ENCODE measurements at places on chromosomes 6 and 20.

DNA sequence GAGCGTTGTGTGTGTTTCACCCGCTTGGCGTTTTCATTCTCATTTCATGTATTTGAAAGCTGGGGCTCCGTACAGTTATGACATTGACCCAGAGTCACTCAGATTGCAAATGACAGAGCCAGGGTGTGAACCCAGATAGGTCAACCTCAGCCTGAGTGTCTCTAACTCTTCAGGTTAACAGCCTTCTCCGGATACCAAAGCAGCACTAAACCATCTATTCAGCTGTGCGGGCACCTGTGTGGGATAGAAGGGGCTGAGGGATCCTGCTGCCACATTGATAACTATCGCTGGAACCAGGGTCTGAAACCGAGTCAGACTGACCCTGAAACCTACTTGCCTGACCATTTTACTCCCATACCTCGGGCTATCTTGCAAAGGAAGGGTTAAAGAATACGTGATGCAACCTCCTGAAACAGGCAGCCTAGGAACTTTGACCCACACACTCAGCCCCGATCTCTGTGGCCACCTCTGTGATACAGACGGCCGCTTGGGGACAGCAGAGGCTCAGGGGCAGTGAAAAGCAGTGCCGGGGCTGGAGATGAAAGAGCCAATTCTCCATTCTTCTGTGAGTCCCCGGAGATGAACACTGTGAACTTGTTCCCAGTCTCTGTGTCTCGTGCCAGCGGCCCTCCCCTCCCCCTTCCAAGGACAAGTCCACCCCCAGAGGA is 233.5 kb upstream of the QKI start:
- peak; percentile 88 for DNase-seq

GRCh38 chr6:96675597-96675996 is 112.7 kb downstream of the FHL5 start:
- no peak for DNase-seq

DNA sequence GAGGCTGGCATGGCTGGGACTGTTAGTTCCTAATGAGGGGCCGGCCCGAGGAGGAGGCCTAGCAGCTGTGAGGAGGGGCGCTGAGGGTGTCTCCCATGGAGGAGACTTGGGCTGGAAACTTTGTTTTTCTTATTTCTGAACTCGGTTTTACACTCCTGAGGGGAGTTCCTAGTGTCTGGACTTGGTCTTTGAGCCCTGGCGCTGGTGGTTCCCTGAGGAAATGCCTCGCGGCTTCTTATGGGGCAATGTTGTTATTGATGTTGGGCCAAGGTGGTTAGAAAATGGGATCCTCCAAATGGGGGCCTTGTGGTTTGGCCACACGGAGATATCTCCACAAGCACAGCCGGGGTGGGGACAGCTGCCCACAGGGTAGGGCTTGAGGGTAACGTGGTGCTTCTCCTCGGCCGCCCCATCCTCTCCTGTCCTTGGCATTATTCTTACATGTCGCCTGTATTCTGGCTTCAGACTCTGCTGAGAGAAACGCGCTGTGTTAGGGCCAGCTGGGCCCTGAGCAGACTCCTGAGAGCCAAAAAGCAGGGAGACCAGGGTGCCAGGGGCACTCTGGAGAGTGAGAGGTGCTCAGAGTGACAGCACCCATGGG is 136.9 kb downstream of the FOXO3 start:
- no peak for DNase-seq

GRCh38 chr20:1587781-1588532 is 30.5 kb upstream of the SIRPD start:
- DNase-seq = no peak

DNA sequence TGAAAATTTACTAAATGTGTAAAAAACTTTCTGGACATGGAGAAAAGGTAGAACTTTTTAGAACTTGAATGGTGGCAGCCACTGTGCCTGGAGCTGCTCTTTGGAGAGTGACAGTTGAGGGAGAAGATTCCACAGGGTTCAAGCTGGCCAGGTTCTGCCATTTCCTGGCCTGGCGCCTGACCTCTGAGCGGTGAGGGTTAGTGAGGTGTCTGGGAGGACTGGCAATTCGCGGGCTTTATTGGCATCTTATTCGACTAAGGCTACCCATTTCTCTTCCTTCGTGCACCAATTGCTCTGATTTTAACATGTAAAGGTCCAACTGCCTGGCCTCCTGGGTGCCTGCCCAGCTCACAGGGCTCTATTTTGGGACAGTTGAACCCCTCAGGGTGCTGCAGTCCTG is 2.4 kb downstream of the SNAI1 start:
- no peak for DNase-seq

DNA sequence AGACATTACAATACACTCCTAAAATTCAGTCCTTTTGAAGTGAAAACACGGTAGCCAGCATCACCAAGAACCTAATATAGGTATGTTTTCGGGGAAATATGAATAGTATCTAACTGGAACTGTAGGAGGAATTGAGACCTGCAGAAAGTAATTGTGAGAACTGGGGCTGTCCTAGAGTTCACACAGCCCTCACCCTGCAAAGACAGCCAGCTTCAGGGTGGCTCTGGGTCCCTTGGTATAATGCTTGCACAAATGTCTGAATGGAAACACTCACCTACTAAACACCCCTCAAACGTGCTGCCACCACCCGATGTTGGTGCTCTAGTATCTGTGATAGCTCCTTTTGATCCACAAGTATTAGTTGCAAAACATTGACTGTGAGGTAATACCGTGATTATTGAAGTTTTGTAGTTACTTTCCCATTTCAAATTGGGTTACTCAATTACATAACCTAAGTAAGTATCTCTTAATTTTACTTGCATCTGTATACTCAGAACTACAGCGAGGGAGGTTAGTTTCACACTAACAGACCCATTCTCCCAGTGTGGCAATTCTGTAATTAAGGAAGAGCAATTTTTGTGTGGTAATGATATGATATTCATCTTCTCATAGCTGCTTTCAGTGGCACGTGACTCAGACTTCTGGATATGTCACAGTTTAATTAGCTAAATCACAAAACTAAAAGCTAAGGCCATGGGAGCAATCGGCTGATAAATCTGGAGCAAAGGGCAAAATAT is 129.5 kb downstream of the INSM1 start:
- DNase-seq = no peak

GRCh38 chr20:39381595-39381994 is 419.5 kb downstream of the DHX35 start:
- no peak for DNase-seq

GRCh38 chr6:35626401-35626800 is 62.3 kb downstream of the FKBP5 start:
- DNase-seq = no peak

- no peak for DNase-seq
These were observed 53.0 kb downstream of the MOXD1 start for GRCh38 chr6:132348231-132348630.

DNA sequence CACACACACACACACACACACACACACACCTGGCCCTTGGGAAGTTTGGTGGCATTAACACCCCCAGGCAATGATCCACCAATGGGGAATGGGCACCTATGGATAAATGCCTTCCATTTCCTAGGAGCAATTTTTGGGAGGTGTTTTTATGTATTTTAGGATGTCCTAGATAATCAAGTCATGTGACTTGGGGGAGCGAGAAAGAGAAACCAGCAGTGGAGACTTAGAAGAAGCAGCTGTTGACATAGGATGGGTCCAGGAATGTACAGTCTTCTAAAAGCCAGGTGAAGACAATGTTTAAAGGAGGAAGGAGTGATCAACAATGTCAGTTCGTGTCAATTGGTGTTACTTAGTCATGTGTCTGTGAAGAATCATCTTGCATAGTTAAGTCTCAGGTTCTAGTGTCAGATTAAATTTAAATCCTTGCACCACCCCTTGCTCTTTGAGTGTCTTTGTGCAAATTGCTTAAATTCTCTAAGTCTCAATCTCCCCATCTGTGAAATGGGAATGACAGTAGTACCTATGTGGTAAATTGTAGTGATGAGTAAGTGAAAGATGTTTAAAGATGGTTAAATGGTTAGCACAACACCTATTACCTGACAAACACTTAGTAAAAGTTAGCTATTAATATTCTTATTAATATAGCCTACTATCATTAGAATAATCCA is 4.4 kb upstream of the SLC35B3 start:
- no peak for DNase-seq
